PC-3 (cell line): ENCODE measurements at places on chromosomes 4 and X. TPM values are rescaled to one million over a fixed set of nuclear protein-coding genes. Genes with fewer than 3 reads are reported as not detected.

- H3K27ac ChIP-seq = no peak overlapping the region
- no peaks in the 10 kb centered on the region for H3K4me1 ChIP-seq
- no peak for DNase-seq
- no peaks in the 10 kb centered on the region for H3K36me3 ChIP-seq
Measured at GRCh38 chr4:137688651-137689050, 156.4 kb upstream of the PCDH18 start.

Gene DTHD1
- total RNA-seq = not detected in 2 replicates

DNA sequence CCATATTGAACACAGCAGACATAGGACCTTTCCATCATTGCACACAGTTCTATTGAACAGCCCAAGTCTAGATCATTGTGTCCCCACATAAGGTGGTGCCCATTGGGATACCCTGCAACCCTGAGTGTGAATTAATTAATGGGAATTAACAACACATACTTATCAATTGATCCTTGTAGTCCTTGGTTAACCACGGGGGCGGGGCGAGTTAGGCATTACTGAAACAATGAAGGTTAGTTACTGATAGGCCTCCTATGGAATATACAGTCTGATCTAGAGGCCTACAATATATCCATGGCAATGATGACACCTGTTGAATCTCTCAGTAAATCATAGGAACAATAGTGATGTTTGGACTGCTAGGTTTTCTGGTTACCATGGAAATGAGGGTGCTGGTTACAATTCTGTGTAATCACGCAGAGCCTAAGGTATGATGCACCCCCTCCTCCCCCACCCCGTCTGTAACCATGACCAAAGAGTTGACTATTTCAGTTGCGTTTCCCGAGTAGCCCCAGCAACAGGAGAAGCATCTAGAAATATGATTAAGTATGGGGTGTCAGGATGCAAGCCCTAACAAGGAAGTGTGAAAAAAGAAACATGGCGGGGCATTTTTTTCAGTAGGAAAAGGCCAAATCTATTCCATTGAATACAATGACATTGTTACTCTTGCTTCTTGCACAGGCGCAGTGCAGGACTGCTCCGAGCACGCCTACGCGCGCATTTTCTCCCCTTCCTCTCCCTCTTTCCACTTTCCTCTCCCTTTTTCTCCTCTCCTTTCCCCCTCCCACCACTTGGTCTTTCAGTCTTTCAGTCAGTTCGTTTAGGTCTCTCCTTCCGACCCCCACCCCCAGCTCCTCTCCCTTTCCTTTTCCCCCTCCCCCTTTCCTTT, 677 bp upstream of the NONO start:
- H3K4me3 ChIP-seq = peak overlapping the region; percentile 94
- peaks cover 7% of the 10 kb centered on the region for H3K4me1 ChIP-seq
- DNase-seq = no peak
- H3K27ac ChIP-seq = peak overlapping the region; percentile 74
- peaks cover 19% of the 10 kb centered on the region for H3K36me3 ChIP-seq

GRCh38 chr4:31702326-31702725, 982.2 kb downstream of the PCDH7 start:
- H3K27me3 ChIP-seq = no peaks in the 10 kb centered on the region
- H3K36me3 ChIP-seq = no peaks in the 10 kb centered on the region
- no peak overlapping the region for H3K27ac ChIP-seq
- no peak overlapping the region for H3K4me3 ChIP-seq
- DNase-seq = no peak

GRCh38 chr4:16952896-16953630, 54.6 kb upstream of the LDB2 start:
- no peak for DNase-seq
- no peaks in the 10 kb centered on the region for H3K4me1 ChIP-seq
- H3K27ac ChIP-seq = no peak overlapping the region
- no peaks in the 10 kb centered on the region for H3K36me3 ChIP-seq
- 0 out of 2 replicates have a peak, but pooled peaks cover 3% of the 10 kb centered on the region for H3K27me3 ChIP-seq

- H3K36me3 ChIP-seq = no peaks in the 10 kb centered on the region
- peaks cover 11% of the 10 kb centered on the region for H3K4me1 ChIP-seq
- no peak overlapping the region for H3K4me3 ChIP-seq
- H3K27me3 ChIP-seq = no peaks in the 10 kb centered on the region
Measured at GRCh38 chrX:134713618-134714107, 55.4 kb upstream of the PLAC1 start.

DNA sequence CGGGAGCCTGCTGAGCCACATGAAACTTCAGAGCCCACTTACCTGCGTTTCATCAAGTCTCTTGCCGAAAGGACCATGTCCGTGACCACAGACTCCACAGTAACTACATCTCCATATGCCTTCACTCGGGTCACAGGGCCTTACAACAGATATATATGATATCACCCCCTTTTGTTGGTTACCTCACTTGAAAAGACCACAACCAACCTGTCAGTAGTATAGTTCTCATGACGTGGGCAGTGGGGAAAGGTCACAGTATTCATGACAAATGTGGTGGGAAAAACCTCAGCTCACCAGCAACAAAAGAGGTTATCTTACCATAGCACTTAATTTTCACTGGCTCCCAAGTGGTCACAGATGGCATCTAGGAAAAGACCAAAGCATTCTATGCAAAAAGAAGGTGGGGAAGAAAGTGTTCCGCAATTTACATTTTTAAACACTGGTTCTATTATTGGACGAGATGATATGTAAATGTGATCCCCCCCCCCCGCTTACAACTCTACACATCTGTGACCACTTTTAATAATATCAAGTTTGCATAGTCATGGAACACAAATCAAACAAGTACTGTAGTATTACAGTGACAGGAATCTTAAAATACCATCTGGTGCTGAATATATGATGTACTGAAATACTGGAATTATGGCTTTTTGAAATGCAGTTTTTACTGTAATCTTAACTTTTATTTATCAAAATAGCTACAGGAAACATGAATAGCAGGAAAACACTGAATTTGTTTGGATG, 129.9 kb downstream of the TET2 start:
- peaks cover 6% of the 10 kb centered on the region for H3K36me3 ChIP-seq
- H3K4me3 ChIP-seq = no peak overlapping the region
- H3K4me1 ChIP-seq = peaks cover 6% of the 10 kb centered on the region
- no peaks in the 10 kb centered on the region for H3K27me3 ChIP-seq

Gene TRIM60
- not detected in 2 replicates for total RNA-seq

Gene SSX2
- not detected in 2 replicates for total RNA-seq

Gene PCDH11X
- not detected in 2 replicates for total RNA-seq

DNA sequence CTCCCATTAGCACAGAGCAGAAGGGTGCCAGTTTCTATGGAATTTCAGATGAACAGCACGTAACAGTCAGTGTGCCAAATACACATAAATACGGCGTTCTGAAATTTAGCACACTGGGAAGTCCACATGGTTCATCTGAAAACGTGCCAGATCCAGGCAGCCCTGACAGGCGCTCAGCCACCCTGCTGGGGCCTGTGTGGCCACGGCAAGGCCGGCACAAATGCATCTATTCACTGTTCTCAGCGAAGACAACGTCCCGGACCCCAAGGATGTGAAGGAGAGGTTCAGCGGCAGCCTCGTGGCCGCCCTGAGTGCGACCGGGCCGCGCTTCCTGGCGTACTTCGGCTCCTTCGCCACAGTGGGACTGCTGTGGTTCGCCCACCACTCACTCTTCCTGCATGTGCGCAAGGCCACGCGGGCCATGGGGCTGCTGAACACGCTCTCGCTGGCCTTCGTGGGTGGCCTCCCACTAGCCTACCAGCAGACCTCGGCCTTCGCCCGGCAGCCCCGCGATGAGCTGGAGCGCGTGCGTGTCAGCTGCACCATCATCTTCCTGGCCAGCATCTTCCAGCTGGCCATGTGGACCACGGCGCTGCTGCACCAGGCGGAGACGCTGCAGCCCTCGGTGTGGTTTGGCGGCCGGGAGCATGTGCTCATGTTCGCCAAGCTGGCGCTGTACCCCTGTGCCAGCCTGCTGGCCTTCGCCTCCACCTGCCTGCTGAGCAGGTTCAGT, 15.6 kb downstream of the DGKQ start:
- DNase-seq = no peak
- H3K36me3 ChIP-seq = no peaks in the 10 kb centered on the region
- no peak overlapping the region for H3K27ac ChIP-seq
- no peaks in the 10 kb centered on the region for H3K4me1 ChIP-seq
- H3K4me3 ChIP-seq = no peak overlapping the region
- no peaks in the 10 kb centered on the region for H3K27me3 ChIP-seq

Gene CCKAR
- total RNA-seq = not detected in 2 replicates

- H3K27ac ChIP-seq = no peak overlapping the region
- no peak overlapping the region for H3K4me3 ChIP-seq
- H3K4me1 ChIP-seq = no peaks in the 10 kb centered on the region
- no peaks in the 10 kb centered on the region for H3K36me3 ChIP-seq
Measured at GRCh38 chr4:37762294-37762990, 64.0 kb upstream of the PGM2 start.

Gene RASSF6
- total RNA-seq = 0.69 and 1.1 TPM in 2 replicates

Gene MGARP
- total RNA-seq = 0.33 TPM in 1 of 2 replicates, not detected in the other

DNA sequence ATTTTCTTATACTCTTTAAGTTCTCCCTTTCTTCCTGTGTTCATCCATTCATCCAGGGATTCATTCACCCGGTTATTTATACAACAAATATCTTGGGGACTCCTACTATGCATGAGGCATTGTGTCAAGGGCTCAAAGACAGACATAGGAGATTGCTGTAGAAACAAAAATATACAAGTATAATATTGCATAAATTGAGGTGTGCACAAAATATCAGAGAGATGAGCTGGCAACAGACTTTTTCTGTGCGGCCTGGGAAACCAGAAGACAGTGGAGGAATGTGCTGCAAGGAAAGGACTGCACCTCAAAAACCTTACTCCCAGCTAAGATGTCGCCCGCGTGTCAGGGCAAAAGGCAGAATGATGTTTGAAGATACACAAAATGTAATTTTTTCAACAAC, 9.6 kb downstream of the OTOP1 start:
- no peak for DNase-seq
- no peaks in the 10 kb centered on the region for H3K36me3 ChIP-seq
- H3K27me3 ChIP-seq = peaks cover 9% of the 10 kb centered on the region; the same call in 1 of the 2 replicates

GRCh38 chrX:129769467-129770154, 10.1 kb upstream of the SASH3 start:
- no peak for DNase-seq
- no peaks in the 10 kb centered on the region for H3K4me1 ChIP-seq
- H3K36me3 ChIP-seq = no peaks in the 10 kb centered on the region
- no peaks in the 10 kb centered on the region for H3K27me3 ChIP-seq
- no peak overlapping the region for H3K4me3 ChIP-seq

Gene SRPX
- 5.0 and 5.4 TPM in 2 replicates for total RNA-seq

Gene SOWAHB
- 4.8 and 6.3 TPM in 2 replicates for total RNA-seq

DNA sequence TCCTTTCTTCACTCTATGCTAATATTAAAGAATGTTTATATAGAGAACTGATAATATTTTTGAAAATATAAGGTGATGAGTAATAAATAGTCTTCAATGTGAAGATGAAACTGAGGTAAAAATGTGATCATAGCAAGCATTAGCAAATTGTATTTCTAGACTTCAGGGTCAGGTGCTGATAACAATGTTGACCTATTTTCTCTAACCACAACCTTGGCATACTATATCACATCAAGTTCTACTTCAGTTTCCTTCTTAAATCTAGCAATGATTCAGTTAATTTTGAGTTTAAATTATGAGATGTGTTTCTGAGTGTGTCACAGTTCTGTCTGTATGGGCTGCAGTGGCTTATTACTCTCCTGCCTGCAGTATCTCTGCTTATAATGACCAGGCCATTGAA, 209.4 kb downstream of the RAPGEF2 start:
- no peak overlapping the region for H3K4me3 ChIP-seq
- no peak overlapping the region for H3K27ac ChIP-seq
- H3K27me3 ChIP-seq = no peaks in the 10 kb centered on the region

Gene TEX13B
- not detected in 2 replicates for total RNA-seq

GRCh38 chrX:44244008-44244407, 99.5 kb downstream of the EFHC2 start:
- no peak overlapping the region for H3K27ac ChIP-seq
- peak; percentile 60 for DNase-seq
- no peaks in the 10 kb centered on the region for H3K36me3 ChIP-seq
- peaks cover 10% of the 10 kb centered on the region for H3K4me1 ChIP-seq

DNA sequence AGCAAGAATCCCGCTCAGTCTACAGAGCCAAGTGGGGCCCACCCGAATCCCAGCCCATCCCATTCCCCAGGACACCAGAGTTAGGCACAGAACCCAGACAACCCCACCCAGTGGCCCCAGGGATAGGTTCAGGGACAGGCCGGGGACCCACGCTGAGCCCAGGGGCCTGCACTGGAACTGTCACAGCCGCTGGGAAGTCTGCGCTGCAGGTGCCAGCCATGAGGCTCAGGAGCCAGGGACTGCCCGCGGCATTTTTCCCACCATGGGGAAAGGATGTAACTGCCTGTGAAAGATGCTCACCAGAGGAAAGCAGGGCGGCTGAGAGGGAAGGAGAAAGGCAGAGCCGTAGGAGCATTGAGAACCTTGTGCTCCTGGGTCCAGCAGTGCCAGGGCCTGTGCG, 12.0 kb downstream of the EVC2 start:
- H3K27me3 ChIP-seq = no peaks in the 10 kb centered on the region
- H3K4me1 ChIP-seq = no peaks in the 10 kb centered on the region
- H3K4me3 ChIP-seq = no peak overlapping the region
- no peak overlapping the region for H3K27ac ChIP-seq

DNA sequence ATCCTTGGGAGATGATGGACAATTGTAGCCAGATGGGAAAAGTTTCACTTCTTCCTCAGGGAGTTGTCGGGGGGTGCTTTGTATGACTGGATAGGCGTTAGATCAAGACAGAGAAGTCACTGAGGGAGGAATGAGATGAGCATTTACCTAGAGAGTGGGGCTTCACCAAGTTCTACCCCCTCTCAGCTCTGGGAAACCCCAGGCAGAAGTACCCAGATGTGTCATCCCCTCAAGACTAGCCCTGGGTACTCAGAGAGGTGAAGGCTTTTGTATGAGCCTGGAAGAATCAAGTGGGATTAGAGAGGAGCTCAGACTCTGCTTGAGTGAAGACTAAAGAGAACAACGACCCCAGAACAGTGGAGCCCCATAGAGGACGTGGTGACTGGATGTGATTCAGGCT, 1.9 kb downstream of the MAGEB1 start:
- no peaks in the 10 kb centered on the region for H3K4me1 ChIP-seq
- no peak for DNase-seq
- H3K27ac ChIP-seq = no peak overlapping the region
- H3K27me3 ChIP-seq = 0 out of 2 replicates have a peak, but pooled peaks cover 5% of the 10 kb centered on the region

- H3K27ac ChIP-seq = no peak overlapping the region
- no peak overlapping the region for H3K4me3 ChIP-seq
- H3K36me3 ChIP-seq = no peaks in the 10 kb centered on the region
Measured at GRCh38 chr4:178598672-178599071, 1156.4 kb upstream of the AGA start.

DNA sequence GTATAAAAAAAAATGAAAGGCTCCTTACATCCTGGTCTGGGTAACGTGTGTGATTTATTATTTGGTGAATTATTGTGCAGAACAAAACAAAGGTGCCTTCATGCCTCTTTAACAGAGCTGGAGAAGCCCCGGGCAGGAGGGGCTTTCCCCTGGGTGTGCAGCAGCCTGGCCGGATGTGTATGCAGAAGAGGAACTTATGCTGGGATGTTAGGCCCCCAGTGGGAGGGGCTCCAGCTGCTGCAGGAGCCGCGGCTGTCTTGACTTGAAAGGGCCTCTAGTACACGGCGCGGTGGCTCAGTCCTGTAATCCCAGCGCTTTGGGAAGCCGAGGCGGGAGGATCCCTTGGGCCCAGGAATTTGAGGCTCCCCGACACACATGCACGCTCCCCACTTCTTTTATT, 16.0 kb downstream of the CCNQ start:
- H3K4me1 ChIP-seq = no peaks in the 10 kb centered on the region
- no peak overlapping the region for H3K27ac ChIP-seq
- no peak overlapping the region for H3K4me3 ChIP-seq
- no peaks in the 10 kb centered on the region for H3K27me3 ChIP-seq
